Uterus (tissue), 4 donors: ENCODE measurements at places on chromosomes 6 and 20. TPM values are rescaled to one million over a fixed set of nuclear protein-coding genes. Genes with fewer than 3 reads are reported as not detected.

Gene CCDC170
- total RNA-seq: 14.2 TPM

Gene TRIM15
- total RNA-seq: not detected

Gene CENPB
- total RNA-seq: 106 TPM

Gene GDAP1L1
- total RNA-seq: not detected

Gene SYNE1
- total RNA-seq: 177 TPM

Gene CDH4
- total RNA-seq: under 0.01 TPM

Gene THBS2
- 84.0 TPM for total RNA-seq

Gene FABP7
- 0.76 TPM for total RNA-seq

Gene CD93
- 94.2 TPM for total RNA-seq

Gene ZNF292
- 153 TPM for total RNA-seq

Gene HLA-DQA2
- 4.4 TPM for total RNA-seq

Gene CDSN
- not detected for total RNA-seq

Gene ANKEF1
- 5.1 TPM for total RNA-seq

Gene CCN6
- total RNA-seq: not detected

Gene RARS2
- 61.3 TPM for total RNA-seq

Gene PNLDC1
- total RNA-seq: 0.69 TPM

Gene GPANK1
- total RNA-seq: 5.1 TPM

Gene CST2
- total RNA-seq: not detected

Gene GPX5
- total RNA-seq: not detected

Gene CEP85L
- total RNA-seq: 968 TPM

Gene TNF
- not detected for total RNA-seq

Gene LKAAEAR1
- total RNA-seq: not detected

Gene MUCL3
- total RNA-seq: not detected

Gene EYA4
- total RNA-seq: 8.4 TPM

Gene TBX18
- total RNA-seq: under 0.01 TPM

Gene YIPF3
- total RNA-seq: 212 TPM

Gene EHMT2
- total RNA-seq: 13.8 TPM

Gene PGC
- total RNA-seq: not detected

Gene PRR18
- not detected for total RNA-seq

Gene OXT
- total RNA-seq: 4.2 TPM

Gene PRR3
- 23.0 TPM for total RNA-seq
